ENCODE measurements at places on chromosomes 1 and 21.

GRCh38 chr1:7426780-7427604 is 344.1 kb upstream of the VAMP3 start:
- DNase-seq, result no peak

- peak; percentile 32 for DNase-seq
These were observed 609.1 kb downstream of the KIF26B start for GRCh38 chr1:245763873-245764331.

DNA sequence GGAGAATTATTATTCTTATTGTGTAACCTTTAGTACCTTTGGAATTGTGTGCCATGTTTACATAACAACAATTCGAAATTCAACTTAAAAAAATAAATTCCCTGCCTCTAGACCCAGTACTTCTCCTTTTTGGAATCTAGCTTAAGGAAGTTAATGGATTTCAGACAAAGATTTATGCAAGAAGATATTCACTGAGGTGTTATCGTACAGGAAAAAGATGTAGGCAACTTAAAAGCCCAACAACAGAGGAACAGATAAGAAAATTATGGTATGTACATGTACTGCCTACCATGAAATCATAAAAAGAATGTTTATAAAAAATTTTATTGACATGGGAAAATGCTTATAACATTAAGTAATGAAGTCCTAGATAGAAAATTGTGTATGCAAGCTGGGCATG is 18.2 kb upstream of the STMN1 start:
- DNase-seq, result no peak

GRCh38 chr1:202624088-202624780 is 86.0 kb downstream of the SYT2 start:
- no peak for DNase-seq

DNA sequence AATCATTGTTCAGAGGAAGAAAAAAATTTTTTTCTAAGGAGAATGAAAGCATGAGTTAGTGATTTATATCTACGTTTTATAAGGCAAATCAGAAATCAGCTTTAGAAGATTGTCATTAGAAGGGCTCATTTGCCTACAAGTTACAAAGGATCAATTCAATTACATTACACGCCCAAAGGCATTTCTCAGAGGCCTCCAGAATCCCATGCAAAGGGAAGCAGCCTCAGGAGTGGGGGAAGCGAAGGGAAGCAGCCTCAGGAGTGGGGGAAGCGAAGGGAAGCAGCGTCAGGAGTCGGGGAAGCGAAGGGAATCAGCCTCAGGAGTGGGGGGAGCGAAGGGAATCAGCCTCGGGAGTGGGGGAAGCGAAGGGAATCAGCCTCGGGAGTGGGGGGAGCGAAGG is 206.2 kb downstream of the GREM2 start:
- DNase-seq, result no peak

DNA sequence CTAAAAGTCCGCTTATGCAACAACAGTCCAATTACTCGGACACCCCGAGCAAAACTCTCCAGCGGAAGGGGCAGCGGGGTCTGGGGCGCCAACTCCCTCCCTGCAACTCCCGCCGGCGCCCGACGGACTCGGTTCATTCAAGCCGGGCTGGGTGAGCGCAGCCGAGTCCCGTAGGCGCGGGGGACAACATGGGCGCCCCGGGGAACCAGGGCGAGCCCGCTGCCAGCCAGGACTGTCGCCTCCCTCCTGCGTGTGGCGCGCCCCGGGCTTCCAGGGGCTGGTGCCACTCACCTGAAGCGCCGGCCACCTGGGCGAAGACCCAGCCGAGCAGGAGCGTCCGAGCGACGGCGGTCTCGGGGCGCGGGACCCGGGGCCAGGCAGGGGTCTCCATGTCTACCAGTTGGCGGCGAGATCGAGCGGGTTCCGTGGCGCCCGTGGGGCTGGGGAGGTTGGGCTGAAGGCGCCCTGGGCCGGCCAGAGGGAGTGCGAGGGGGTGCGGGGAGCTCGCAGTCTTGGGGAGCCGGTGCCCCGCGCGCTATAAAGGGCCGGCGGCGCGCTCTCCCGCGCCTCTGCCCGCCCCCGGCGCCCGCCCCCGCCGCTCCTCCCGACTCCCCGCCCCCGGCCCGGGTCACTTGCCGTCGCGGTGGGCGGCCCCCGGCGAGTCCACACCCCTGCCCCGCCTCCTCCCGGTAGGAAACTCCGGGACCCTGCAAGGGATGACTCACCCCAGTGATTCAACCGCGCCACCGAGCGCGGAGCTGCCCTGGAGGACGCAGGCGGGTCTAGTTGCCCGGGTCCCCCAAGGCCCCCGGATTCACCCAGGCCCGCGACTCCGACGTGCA is at the start of gene F3:
Gene F3 (minus strand): TSS at position 514 of the 842 bp plus-strand sequence. CDS start 123 bp downstream, at position 391.
- peak; percentile 70 for DNase-seq

DNA sequence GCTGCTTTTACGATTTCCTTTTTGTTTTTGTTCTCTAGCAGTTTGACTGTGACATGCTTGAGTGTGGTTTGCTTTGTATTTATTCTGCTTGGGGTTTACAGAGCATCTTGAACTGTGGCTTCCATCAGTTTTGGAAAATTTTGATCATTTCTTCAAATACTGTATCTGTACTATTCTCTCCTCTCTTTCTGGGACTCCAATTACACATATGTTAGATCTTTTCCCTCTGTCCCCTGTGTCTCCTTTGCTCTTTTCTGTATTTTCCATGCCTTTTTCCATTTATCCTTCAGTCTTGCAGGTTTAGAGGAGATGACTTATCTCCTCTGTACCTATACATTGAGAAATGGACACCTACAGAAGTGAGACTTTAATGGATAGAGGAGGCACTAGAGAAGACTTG is 31.7 kb downstream of the COQ8A start:
- DNase-seq, result no peak

GRCh38 chr21:43369124-43369523 is 57.8 kb downstream of the SIK1 start:
- DNase-seq, result no peak

GRCh38 chr1:207908107-207908734 is 2.7 kb downstream of the CD34 start:
- DNase-seq, result no peak

- no peak for DNase-seq
These were observed 65.9 kb upstream of the L1TD1 start for GRCh38 chr1:62128745-62129144.

GRCh38 chr1:223067914-223068313 is 75.1 kb downstream of the TLR5 start:
- no peak for DNase-seq

DNA sequence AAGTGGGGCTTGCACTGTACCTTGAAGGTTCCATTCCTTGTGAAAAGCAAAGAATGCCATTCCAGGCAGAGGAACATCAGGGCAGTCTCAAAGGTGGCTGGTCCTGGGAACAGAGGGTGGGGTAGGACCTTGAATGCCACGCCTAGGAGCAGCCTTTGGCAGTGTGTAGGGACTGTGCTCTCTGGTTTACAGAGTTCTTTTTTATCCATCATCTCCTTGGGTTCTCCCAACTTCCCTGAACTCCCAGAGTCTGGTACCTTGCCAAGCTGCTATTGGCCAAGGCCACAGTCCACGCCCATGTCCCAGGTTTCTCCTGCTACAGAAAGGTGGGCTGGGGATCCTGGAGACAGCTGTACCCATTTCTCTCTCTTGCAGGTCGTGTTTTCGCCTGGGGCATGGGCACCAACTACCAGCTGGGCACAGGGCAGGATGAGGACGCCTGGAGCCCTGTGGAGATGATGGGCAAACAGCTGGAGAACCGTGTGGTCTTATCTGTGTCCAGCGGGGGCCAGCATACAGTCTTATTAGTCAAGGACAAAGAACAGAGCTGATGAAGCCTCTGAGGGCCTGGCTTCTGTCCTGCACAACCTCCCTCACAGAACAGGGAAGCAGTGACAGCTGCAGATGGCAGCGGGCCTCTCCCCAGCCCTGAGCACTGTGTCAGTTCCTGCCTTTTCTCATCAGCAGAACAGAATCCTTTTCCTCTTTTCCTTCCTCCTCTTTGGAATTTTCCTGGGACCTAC is 15.3 kb upstream of the TRNAU1AP start:
- no peak for DNase-seq

DNA sequence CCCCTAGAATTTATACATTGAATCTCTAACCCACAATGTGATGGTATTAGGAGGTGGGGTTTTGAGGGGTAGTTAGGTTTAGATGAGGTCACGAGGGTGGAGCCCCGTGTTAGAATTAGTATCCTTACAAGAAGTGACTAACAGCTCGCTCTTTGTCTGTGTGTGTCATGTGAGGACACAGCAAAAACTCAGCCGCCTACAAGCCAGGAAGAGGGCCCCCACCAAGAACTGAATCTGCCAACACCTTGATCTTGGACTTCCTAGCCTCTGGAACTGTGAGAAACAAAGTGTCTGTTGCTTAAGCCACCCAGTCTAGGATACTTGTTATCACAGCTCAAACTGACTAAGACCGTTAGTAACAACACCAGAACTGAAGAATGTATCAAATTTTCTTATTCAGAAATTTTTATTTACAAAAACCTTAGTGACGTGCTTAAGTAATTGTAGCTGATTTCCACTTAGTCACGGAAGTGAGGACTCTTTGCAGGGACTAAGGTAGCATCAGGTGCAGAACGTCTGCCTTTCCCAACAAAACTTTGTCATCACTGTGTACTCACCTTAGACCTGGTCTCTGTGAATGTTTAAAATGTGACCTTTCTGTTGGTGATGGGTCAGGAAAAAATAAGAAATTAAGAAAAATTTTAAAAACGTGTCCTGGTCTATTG is 24.5 kb upstream of the LRRC8C start:
- no peak for DNase-seq

DNA sequence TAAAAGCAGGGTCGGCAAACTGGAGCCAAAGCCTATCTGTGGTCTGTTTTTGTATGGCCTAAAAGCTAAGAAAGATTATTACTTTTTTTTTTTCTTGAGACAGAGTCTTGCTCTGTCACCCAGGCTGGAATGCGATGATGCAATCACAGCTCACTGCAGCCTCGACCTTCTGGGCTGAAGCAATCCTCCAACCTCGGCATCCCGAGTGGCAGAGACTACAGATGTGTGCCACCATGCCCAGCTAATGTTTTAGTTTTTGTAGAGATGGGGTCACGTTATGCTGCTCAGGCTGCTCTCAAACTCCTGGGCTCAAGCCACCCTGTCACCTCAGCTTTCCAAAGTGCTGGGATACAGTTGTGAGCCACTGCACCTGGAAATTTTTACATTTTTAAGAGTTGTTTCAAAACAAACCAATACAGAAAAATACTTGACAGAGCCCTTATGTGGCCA is 6.5 kb upstream of the GLRX2 start:
- no peak for DNase-seq

GRCh38 chr1:16294219-16295212 is 57.5 kb upstream of the CPLANE2 start:
- no peak for DNase-seq

DNA sequence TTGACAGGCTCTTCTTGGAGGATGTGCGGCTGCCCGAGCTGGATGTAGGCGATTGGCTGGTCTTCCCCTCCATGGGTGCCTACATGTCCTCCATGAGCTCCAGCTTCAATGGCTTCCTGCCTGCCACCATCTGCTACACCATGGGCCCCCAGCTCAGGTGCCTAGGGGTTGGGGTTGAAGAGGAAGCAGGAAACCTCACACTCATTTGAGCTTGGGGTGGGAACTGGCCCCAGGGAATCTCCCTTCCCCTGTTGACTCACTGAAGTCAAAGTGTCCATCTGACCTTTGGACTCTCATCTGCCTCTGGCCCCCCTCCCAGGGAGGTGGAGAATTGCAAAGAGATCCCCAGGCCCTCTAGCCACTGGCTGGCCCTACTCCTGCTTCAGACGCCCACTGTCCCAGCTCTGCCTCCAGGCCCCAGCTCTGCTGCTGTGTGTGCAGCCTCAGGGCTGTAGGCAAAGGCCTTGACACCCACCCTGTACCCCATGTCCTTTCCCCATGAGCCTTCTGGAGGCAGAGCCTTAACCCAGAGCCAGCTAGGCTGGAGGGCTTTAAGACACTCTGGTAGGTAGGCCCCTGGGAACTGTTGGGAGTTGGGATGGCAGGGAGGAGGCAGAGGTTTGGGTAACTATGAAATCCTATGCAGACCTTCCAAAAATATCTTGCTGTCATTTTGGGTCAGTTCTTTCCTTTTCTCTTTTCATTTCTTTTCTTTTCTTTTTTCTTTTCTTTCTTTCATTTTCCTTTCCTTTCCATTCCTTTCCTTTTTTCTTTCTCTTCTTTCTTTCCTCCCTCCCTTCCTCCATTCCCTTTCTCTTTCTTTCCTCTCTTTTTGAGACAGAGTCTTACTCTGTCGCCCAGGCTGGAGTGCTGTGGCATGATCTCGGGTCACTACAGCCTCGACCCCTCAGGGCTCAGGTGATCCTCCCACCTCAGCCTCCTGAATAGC is 66.9 kb upstream of the TINAGL1 start:
- no peak for DNase-seq

- no peak for DNase-seq
These were observed 119.8 kb downstream of the TPR start for GRCh38 chr1:186255266-186255665.

Data from NT2/D1 (cell line).